ENCODE measurements at places on chromosomes 5 and 9.

GRCh38 chr5:88842784-88843183, 40.2 kb downstream of the MEF2C start:
- DNase-seq: no peak

DNA sequence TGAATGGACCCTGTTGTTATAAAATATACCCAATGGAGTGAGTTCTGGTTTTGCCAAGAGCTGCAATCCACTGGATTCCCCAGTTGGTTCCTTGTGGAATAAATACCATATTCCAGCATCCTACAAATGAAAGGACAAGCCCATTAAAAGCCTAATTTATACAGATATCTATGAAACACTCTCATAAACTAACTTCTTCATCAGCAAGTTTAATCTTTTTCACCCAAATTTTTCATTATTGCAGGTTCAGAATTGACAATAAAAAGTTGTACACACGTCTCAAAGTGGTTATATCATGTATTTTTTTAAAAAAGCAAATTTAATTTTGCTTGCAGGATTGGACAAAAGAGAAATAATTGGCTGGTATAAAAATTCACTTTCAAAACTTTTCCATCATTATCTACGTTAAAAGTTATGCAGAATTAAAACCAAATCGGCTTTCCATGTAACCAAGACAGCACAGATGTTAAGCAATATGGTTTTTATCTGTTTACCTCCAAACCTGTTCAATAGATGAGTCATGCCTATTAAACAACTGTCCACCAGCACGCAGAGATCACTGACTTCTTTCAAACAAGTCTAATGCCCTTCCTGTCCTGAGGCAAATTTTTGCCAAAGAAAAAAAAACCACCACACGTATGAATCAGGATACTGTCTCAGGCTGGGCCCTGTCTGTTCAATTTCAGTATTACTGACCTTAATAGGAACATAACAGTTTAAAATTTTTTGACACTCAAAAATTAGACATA, 42.5 kb downstream of the CEMIP2 start:
- no peak for DNase-seq

DNA sequence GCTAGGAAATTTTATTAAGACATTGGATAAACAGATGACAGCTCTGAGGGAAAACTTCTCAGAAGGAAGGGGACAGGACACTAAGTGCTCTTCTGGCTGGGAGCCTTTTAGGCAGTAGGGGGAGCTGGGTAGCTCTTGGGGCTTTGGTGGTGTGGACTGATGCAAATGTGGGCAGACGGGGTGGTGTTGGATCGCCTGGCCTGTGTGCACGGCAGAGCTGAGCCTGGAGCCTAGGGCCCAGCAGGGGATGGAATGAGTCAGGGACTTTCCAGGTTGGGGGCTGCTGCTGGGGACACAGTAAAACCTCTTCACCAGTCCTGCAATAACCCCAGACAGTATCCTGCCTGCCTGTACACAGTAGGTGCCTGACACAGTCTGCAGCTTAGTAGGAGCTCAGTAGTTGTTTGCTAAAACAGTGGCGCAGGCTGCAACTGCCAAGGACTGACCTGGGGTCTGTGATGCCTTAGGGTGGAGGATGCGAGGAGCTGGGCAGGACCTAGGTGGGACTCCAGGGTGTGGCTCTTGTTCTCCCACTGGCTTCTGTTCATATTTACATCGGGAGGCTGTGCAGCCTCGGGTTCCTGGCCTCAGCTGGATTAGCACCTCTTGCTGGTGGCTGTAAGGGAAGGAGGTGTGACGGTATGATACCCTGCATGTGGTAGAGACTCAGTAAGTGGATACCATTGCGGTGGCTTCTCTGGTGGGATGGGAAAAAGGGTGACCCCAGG, 83.8 kb downstream of the DAB2IP start:
- DNase-seq: peak; percentile 96

GRCh38 chr9:2132484-2133082, 117.4 kb downstream of the SMARCA2 start:
- peak; percentile 68 for DNase-seq

DNA sequence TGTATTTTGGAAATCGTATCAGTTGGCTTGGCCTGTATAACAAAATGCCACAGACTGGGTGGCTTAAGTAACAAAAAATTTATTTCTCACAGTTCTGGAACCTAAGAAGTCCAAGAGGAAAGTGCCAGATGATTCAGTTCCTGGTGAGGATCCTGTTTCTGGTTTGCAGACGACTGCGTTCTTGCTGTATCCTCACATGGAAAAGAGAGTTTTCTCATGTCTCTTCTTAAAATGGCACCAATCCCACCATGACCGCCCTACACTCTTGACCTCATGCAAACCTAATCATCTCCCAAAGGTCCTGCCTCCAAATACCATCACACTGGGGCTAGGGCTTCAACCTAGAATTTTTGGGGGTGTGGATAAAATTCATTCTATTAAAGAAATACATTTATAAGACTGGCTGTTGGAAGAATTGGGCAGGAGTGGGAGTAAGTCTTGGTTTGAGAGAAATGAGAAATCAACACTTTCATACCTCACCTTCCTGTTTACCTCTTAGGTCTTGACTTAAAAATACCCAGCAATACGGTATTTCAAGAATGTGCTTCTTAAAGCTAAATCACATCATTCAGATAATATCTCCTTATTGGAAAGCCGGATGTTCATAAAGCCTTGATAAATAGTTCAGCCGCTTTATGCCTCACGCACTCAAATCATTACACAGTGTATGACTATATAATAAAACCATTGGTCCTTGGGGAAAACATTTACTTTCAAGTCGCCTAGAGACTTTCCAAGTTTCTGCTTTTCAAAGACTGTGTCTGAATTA, 28.7 kb downstream of the PTTG1 start:
- no peak for DNase-seq

GRCh38 chr5:167243463-167243862, 1048.0 kb upstream of the WWC1 start:
- DNase-seq: no peak

DNA sequence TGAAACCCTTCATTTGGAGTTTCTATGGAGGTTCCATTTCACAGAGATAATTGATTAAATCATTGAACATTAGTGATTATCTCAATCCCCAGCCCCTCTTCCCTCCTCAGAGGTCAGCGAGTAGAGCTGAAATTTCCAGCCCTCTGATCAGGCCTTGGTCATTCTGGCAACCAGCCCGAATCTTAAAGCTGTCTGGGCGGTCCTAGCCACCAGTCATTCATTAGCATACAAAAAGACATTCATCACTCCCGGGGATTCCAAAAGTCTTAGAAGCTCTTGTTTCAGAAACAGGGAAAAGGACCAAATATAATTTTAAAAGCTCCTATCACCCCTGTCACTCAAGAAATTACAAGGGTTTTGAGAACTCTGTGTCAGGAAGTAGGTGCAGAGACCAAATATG, 41.3 kb downstream of the ZNF474 start:
- DNase-seq: peak; percentile 84

DNA sequence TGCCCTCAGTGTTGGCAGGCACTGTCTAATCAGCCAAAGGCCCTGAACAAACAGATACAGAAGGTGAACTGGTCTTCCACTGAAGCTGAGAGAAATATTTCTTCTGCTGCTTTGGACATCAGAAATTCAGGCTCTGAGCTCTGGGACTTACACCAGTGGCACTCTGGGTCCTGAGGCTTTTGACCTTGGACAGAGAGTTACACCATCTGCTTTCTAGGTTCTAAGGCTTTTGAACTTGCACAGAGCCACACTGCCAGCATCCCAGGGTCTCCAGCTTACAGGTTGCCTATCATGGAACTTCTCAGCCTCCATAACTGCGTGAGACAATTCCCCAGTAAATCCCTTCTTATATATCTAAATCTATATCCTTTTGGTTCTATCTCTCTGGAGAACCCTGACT, 326.7 kb downstream of the MLLT3 start:
- DNase-seq: no peak

DNA sequence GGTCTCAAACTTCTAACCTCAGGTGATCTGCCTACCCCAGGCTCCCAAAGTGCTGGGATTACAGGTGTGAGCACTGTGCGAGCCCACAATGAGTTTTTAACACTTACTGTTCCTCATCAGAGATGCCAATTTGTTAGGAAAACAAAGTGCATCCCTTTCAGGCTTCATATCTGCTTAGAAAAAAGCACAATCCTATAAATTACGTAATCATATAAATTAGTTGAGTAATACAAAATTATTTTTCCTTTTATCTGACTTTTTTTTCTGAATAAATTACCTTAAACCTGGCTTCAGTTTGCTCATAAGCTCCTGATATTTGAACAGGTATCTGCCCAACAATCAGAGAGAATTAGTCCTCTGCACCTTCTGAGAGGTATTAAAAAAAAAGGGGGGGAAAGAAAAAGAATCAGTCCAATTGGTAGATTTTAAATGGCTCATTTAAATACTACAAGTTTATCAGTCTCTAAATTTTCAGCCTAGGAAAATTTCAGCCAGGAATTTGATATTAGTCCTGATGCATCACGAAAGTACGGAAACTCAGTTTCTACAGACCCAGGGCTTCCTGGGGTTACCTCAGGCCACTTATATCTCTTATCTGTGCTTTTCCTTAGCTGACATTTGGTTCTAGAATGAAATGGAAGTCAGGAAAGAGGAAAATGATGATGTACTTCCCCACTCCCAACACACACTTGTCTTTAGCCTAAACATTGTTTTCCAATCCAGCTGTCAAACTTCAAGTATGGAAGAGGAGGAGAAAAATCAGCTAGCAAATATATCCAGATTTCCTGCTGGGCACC, 26.8 kb downstream of the ITGA1 start:
- no peak for DNase-seq

GRCh38 chr9:129832982-129833381, 2.1 kb downstream of the C9orf78 start:
- DNase-seq: no peak

- DNase-seq: no peak
Measured at GRCh38 chr5:139660105-139660922, 12.2 kb downstream of the CXXC5 start.

GRCh38 chr5:54894957-54895815, 90.2 kb downstream of the ESM1 start:
- DNase-seq: no peak

DNA sequence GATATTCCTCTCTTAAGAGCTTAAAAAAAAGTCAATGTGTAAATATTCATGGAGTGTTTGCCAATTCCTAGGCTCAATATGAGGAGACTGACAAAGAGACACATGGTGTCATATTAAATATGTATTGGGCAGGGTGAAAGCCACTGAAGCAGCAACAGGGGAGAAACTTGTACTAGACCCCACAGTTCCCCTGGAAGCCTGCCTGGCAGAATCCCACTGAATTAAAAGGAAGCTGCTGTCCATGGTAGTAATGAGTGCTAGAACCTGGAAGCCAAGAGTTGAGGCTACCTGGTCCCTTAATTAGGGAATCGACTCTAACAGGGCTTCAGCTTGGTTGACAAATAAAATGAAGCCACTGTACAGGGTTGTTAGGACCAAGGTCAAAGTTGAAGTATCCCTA, 129.4 kb upstream of the GPR151 start:
- peak; percentile 36 for DNase-seq

- DNase-seq: no peak
Measured at GRCh38 chr5:118451697-118452247, 536.6 kb downstream of the DTWD2 start.

DNA sequence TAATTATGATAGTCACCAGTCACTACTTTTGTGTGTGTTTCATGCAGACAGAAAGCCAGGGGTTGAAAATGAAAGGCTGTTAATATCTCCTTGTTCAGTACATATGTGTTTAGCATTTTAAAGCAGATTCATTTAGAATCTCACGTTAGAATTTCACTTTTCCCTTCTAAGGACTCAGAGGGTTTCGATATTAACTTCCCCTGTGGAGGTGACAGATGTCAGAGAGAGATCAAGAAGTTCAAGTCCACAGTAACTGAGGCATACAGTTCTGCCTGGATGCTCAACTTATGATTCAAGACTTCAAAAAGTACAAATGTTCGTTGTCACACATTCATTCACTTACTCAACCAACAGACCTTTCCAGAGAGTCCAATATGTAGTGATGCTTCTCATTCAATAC, 251.1 kb downstream of the EBF1 start:
- DNase-seq: no peak

- no peak for DNase-seq
Measured at GRCh38 chr5:36659411-36659810, 53.0 kb downstream of the SLC1A3 start.

DNA sequence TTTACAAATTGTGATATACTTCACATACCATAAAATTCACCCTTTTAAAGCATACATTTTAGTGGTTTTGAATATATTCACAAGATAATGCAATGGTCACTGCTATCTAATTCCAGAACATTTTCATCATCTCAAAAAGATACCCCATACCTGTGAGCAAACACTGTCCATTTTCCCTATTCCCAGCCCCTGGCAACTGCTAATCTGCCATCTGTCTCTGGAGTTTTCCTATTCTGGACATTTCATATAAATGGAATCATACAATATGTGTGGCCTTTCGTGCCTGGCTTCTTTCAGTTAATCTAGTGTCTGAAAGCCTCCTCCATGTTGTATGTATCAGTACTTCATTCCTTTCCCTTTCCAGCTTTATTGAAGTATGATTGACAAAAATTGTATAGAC, 14.7 kb downstream of the SNX30 start:
- DNase-seq: no peak

DNA sequence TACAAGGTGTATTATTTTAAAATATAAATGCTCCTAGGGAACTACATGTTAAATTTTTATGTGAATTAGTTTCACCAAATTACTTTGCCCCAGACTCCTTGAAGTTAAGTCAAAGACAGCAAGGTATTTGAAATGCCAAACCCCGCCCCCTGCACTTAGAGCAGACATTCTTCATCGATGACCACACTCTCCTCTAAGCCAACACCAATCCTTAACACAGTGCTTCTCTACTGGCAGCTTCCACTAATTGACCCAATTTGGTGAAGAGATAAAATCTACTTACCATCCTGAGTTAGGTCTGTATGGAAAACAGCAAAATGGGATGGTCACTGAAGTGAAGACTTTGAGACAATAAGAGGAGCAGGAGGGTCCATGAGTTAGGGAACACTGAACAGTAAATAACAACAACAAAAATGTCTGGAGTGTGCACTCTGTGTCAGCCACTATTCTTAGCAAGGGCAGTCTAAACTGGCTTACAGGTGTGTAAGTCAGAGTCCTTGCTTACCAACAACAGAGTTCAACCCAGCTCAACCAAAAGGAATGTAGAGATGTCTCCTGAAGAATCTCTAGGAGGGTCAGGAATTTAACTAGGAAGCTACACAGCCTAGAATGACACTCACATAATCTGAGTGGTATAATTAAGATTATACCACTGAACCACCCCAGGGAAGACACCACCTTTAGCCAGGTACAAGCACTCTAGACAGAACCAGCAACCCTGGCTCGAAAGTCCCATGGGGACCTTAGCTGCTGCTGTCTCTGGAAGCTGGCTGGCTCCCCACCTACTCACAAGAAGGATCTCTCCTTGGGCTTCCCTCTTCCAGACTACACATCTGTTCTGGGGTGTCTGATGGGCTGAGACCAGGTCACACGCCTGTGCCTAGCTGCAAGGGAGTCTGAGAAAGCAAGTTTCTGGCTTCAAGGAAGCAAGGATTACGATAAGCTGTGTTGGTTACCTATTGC, 8.8 kb upstream of the UBE2QL1 start:
- DNase-seq: peak; percentile 87
